ENCODE measurements at places on chromosomes 13 and 19.

DNA sequence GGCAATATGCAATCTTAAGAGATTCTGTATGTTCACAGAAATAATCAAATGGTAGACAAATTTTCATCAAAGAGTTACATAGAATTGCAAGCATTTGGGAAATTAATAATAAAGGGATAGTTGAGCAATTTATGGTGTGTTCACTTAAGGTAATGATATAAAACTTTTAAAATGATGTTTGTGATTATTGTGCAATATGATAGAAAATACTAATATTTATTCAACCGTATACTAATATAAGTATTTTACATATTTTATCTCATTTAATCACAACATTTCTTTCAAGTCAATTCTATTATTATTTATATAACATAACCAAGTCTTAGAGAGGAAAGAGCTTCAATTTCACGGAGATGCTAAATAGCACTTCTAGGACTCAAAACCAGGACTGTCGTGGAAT, 716.8 kb upstream of the MIR17HG start:
- no peak for DNase-seq

GRCh38 chr13:53405616-53406015, 377.0 kb downstream of the OLFM4 start:
- no peak for DNase-seq

DNA sequence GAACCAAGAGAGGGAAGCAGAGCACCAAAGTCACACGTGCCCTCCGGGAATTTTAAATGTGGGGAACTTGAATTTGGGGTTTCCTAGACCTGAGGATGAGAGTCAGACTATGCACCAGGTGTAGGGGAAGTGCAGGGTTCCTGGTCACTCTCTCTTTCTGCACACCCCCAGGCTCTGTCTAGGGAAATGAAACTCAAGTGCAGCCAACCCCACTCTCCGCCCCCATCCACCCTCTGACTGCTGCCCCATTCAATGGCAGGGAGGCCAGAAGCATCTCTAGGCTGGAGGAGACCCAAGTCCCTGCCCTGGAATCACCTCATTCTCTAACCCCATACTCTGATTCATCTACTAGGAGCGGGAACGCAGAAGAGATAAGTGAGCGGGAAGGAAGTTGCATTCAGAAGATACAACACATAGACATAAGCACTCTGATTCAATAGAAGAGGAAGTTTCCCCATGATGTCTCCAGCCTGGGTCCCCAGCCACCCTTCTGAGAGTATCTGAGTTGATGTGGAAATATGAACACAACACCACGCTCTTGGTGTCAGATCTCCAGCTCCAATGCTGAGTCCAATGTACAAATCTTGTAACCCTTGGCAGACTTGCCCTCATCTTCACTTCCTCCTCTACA, 4.7 kb upstream of the SIGLEC14 start:
- no peak for DNase-seq

GRCh38 chr13:50670272-50670671, 173.2 kb downstream of the DLEU7 start:
- no peak for DNase-seq

DNA sequence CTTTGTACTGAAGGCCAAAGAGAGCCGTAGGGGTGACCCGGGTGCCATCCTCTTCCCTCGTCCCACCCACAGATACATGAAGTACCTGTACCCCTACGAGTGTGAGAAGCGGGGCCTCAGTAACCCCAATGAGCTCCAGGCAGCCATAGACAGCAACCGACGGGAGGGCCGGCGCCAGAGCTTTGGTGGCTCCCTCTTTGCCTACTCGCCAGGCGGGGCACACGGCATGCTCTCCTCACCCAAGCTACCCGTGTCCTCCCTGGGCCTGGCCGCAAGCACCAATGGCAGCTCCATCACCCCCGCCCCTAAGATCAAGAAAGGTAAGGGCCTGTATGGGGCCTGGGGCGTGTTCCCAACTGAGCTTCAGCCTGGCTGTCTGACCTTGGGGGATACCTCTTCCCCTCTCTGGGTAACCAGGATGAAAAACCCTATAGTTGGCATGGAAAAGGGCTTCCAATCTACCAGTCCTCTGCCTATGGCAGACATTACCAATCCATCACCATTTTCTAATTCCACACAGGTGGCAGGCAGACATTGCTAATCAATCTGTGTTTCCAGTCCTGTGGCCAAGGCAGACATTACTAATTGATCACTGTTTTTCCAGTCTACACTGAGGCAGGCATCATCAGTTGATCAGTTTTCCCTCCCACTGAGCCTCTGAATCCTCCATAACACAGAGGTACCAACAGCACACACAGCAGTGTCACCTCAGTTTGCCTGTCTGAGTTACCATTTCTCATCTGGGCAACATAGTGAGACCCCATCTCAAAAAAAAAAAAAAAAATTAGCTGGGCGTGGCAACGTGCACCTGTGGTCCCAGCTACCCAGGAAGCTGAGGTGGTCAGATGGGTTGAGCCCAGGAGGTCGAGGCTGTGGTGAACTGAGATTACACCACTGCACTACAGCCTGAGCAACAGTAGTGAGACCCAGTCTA, 19.1 kb upstream of the WDR18 start:
- no peak for DNase-seq

DNA sequence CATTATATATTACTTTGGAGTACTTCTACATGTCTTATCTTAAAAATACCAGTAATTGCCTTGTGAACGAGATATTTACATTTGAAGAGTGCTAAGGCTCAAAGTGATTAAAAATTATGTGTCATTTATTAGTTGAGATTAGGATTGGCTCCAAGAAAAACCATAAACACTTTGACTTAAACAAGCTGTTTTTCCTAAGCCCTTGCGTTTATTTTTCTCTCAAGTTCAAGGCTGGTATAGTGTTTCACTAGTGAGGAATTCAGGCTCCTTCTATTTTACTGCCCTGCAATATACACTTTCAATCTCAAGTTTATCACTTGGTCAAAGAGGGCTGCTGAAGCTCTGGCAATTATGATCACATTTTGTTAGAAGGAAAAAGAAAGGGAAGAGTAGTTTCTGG, 49.9 kb downstream of the UFM1 start:
- DNase-seq, result no peak

- no peak for DNase-seq
Measured at GRCh38 chr13:46606970-46607369, 54.0 kb downstream of the LRCH1 start.

GRCh38 chr19:41324921-41325639, 15.1 kb downstream of the CCDC97 start:
- no peak for DNase-seq

GRCh38 chr19:14097532-14098151, 7.1 kb upstream of the SAMD1 start:
- no peak for DNase-seq

- no peak for DNase-seq
Measured at GRCh38 chr13:27679896-27680295, 58.2 kb downstream of the POLR1D start.

- DNase-seq, result no peak
Measured at GRCh38 chr19:34201133-34201532, 28.8 kb downstream of the LSM14A start.

- no peak for DNase-seq
Measured at GRCh38 chr19:11265785-11266236, 3.5 kb upstream of the DOCK6 start.

GRCh38 chr13:50783066-50783465, 60.4 kb downstream of the DLEU7 start:
- no peak for DNase-seq

DNA sequence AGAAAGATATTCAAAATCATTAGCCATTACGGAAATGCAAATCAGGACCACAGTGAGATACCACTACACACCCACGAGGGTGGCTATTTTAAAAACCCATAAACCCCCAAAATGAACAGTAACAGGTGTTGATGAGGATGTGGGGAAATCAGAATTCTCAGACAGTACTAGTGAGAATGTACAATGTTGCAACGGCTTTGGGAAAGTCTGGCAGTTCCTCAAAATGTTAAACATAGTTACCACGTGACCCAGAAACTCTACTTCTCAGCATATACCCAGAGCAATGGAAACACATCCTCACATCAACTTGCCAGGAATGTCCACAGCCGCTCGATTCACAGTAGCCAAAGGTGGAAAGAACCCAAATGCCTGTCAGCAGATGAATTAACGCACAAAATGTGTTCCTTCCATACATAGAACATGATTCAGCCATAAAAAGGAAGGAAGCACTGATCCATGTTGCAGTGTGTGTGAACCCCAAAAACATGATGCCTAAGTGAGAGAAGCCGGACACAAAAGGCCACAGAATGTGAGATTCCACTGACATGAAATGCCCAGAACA, 7.0 kb downstream of the PLVAP start:
- DNase-seq, result no peak

GRCh38 chr19:17830567-17831418, 9.5 kb upstream of the INSL3 start:
- DNase-seq, result peak; percentile 77

GRCh38 chr19:19399733-19400433, 5.6 kb upstream of the GATAD2A start:
- DNase-seq, result no peak

GRCh38 chr19:44176590-44176989, 11.7 kb downstream of the ZNF226 start:
- no peak for DNase-seq

DNA sequence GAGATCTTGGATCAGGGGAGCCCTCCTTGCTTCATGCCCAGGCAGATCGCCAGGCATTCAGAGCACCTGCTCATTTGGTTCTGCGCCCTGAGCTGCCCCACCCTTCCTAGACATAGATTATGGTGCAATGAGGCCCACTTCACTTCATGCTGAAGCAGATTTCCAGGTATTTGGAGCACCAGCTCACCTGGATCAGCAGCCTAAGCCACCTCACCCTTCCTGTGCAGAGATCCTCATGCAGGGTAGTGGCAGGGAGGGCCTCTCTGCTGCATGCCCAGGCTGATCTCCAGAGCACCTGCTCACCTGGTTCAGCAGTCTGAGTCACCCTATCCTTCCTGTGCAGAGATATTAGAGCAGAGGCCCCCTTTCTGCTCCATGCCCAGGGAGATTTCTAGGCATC, 1966.1 kb downstream of the PCDH9 start:
- DNase-seq, result no peak

- DNase-seq, result no peak
Measured at GRCh38 chr13:33543089-33543459, 257.5 kb upstream of the STARD13 start.

- DNase-seq, result no peak
Measured at GRCh38 chr13:41897126-41897525, 63.8 kb downstream of the VWA8 start.

DNA sequence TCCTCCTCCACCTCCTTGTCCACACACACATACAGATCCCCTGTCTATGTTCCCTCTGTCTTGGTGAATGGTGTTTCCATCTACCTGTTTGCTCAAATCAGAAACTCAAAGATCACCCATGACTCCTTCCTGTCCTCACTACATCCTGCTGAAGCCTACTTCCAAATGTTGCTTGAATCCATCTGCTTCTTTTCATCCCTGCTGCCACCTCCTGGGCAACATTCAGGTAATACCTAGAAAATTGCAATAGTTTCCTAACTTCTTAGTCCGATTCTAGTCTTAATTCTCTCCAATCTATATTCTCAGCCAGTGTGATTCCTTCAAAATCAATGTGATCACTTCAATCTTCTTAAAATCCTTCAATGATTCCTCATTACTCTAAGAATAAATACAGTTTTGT, 155.5 kb upstream of the STARD13 start:
- DNase-seq, result no peak

- DNase-seq, result no peak
Measured at GRCh38 chr19:52662631-52663030, 24.5 kb upstream of the ZNF83 start.

DNA sequence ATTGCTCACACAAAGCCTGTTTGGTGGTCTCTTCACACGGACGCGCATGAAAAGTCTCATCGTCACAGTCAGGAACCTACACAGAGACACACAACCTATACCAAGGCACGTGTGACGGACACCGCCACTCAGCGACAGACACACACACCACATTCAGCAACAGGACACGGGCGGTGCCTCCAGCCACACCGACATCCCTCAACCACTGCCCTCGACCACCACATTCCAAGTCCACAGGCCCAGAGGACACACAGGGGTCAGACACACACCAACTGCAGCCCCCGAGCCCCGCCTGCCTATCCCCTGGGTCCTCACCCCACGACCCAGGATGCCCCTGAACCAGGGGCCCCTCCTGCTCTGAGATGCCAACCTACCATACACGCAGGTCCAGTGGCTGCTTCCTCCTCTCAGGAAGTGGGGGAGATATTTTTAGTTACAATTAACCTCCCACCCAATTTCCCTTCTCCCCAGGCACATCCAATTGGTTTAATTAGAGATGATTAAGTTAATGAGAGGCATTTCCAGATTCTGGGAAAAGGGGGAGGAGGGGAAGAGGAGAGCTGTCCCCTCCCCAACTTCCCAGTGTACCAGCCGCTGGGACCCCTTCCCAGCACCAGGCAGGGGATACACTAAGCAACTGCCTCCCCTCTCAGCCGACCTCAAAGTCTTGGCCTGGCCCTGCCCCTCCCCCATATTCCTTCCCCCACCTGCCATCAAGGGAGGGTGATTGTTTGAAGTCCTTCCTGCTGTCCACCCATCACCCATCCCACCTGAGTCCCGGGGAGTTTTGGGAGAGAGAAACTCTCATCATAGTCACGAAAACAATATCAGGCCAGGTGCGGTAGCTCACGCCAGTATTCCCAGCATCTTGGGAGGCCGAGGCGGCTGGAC, 20.4 kb downstream of the MEIS3 start:
- no peak for DNase-seq

DNA sequence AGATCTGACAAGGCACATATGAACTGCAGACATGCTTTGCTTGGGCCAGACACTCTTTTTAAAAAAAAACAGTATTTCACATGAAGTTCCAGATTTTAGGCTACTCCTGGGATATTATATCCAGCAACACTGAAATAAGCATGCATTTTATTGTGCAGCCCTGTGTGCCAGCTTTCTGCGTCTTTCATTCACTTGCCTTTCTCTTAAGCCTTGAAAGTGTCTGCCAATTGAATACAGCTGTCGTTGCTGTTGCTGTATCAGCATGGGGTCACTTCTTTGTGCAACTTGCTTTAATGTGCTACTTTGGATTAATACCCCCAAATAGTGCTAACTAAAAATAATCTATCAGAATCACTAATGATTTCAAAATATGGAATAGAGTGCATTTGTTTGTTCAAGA, 657.8 kb downstream of the SLITRK6 start:
- no peak for DNase-seq

GRCh38 chr13:89880201-89880600, 1467.3 kb upstream of the MIR17HG start:
- DNase-seq, result no peak

- no peak for DNase-seq
Measured at GRCh38 chr19:33393286-33394005, 19.9 kb downstream of the CEBPG start.

GRCh38 chr19:1122972-1123363, 19.2 kb downstream of the GPX4 start:
- DNase-seq, result peak; percentile 74

Measured in stimulated activated CD4-positive, alpha-beta T cell treated with anti-CD3 and anti-CD28 coated beads, Interleukin-1b, Interleukin-23, amount 100 ng/mL, for 48 hours (primary cell).